NCI-H1417 (cell line): ENCODE measurements at places on chromosomes 16 and 17.

DNA sequence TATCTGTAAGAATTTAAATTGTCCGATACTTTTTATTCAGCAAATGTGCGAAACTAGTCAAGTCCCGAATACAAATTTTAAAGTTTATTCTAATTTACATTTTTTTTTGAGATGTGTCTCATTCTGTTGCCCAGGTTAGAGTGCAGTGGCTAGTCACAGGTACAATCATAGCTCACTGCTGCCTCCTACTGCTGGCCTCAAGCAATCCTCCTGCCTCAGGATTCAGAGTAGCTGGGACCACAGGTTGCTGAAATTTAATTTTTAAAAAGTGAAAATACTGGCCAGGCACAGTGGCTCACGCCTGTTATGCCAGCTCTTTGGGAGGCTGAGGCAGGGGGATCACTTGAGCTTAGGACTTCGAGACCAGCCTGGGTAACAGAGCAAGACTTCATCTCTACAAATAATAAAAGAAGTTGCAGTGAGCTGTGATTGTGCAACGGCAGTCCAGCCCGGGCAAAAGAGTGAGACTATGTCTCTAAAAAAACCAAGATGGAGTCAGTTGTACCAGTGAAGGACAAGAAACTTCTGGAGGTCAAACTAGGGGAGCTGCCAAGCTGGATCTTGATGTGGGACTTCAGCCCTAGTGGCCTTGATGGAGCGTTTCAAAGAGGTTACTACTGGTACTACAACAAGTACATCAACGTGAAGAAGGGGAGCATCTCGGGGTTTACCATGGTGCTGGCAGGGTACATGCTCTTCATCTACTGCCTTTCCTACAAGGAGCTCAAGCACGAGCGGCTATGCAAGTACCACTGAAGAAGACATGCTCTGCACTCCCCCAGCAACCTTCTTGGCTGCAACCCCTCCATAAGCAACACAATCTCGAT lies 5.6 kb downstream of the POLG2 start:
- no peak for DNase-seq

DNA sequence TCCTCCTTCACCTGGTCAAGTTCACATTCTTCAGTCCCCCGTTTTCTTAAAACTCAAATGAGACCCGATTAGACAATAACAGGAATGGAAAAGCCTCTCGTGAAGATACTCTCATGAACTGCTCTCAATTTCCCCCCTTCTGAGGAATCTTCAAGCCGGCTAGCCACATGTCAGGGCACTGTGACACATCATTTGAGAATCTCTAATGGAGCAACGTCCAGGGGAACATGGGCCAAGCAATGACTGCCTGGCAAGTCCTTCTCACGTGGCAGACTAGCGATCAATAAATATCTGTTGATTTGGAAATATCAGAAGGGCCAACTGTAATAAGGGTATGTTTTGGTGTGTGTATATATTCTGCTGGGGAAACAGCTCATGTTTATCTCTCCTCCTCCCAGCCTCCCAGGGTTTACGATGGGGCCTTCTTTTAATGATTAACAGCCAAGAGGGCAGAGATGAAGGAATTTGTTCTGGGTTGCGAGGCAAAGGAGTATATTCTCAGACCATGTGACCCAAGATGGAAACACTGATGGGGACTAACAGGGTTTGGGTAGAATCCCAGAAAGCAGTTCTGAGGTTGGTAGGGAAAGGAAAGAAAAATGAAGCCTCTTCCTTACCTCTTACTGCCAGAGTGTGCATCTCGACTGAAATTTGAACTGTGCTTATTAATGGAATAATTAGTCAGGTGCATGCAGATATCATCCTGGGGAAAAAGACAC lies 21.4 kb downstream of the TTLL6 start:
- DNase-seq = no peak

GRCh38 chr16:50298075-50298460 lies 31.7 kb downstream of the ADCY7 start:
- DNase-seq = no peak

- no peak for DNase-seq
Measured at GRCh38 chr16:26491101-26491670, 575.5 kb upstream of the C16orf82 start.

DNA sequence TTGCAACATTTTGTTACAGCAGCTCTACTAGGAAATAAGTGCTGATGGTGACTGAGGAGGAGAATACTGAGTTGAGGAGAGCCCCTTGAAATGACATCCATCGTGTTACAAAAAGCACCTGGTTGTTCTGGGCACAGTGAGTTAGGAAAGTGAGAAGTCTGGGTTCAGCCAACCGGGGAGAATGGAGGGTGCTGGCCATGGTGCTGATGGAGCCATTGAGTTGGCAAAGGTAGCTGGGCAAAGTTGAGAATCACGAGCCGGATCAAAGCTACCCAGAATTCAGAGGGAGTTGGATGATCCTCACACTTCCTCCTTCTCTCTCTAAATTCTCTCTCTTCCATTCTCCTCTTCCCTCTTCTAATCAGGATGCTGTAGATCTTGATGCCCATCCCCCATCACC lies 35.0 kb upstream of the ASIC2 start:
- DNase-seq = no peak

GRCh38 chr17:46817151-46817900 lies 1.2 kb downstream of the WNT3 start:
- DNase-seq = no peak

- no peak for DNase-seq
Measured at GRCh38 chr16:57304169-57305061, 19.9 kb upstream of the PLLP start.

DNA sequence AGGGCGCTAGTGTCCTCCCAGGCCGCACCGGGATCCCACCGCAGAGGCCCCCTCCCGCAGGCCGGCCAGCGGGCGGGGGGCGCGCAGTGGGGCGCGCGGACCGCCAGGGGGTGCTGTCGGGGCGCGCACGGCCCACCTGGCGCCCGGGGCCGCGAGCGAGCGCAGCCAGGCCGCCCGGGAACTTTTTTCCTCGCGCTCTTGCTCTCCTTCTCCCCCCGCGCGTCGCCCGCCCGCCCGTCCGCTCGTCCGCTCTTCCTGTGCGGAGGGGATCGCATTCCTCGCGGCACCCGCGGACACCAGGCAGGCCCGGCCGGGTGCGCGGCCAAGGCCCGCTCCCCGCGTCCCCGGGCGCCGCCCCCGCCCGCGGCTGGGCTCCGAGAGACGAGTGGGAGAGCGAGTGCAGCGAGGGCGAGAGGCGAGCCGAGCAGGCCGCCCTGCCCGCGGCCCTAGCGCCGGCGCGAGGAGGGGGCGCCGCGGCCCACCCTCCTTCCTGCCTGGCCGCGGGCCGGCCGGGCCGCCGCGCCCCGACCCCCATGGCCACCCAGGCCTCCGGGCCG lies at the start of gene RAI1:
Gene RAI1, plus strand, starts transcription at position 272 of the 557 bp plus-strand sequence. CDS start 111,491 bp downstream, outside the sequence.
- peak; percentile 81 for DNase-seq

DNA sequence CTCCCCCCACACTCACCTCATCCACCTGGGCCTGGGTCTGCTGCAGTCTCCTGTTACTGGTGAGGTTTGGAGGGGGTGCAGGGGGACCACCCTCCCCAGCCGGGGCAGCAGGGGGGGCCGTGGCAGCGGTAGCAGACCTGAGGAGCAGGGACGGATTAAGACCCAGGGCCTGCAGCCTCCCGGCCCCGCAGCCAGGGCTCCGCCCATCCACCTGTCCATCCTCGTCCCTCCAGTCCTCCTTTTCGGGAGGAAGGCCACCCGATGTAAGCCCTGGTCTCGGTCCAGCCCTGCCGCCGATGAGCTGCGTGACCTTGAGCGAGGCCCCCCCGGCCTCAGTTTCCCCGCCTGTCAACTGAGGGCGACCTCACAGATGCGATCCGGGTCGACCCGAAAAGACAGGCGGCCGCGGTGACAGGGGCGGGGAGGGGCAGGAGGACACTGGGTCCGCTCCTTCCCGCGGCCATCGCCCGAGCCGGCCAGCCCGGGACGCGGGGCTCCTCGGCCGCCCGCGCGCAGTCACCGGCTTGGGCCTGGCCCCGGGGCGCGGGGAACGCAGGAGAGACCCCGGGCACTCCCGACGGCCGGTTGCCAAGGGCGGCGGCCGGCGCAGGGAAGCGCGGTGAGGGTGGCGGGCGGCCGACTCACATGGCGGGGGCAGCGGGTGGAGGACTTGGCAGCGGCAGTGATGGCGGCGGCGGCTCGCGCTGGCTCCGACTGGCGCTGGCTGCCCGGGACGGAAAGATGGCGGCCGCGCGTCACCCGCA lies at the start of gene VAMP2:
Gene VAMP2, minus strand, starts transcription at position 716 of the 764 bp plus-strand sequence. Its CDS starts 69 bp downstream, at position 647.
- peak; percentile 60 for DNase-seq

DNA sequence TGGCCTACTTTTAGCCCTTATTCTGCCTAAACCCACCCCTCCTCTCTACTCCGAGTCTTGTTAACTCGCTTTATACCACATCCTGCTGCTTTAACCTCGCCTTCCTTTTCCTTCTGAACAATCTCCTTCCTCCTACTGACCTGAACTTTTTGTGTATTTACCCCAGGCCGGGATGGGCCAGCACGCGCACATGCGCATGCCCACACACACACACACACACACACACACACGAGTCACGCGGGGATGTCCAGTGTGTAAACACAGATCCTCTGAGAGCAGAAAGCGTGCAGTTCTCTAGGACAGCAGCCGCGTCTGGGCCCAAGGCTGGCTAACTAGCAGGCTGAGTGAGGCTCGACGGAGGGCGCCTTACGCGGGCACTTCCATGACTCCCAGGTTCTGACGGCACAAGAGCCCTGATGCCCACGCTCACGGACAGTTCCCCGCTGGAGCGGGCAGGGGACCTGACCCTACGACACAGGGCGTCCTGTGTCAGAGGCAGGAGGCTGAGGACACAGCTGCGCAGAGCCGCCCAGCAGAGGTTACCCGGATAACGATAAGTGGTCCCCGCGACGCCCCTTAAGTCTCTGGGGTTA lies 610 bp downstream of the PIK3R5 start:
- no peak for DNase-seq

- DNase-seq = no peak
Measured at GRCh38 chr16:58421529-58421928, 29.3 kb downstream of the GINS3 start.

DNA sequence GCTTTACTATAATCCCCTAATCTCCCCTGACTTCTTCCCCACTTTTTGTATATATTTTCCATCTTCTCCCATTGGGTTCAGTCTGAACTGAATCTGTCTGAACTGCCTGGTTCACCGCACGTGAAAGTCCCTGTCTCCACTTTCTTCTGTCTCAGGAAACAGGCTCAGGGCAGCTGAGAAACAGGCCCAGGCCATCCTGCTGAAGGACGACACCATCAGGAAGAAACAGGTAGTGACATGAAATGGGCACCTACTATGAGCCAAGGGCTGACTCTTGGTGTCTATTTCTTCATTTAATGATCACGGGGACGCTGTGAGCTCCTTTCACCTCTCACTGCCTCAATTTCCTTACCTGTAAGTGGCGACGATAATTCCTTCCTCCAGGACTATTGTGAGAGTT lies 90.5 kb upstream of the HSBP1 start:
- DNase-seq = no peak

- no peak for DNase-seq
Measured at GRCh38 chr16:11248133-11248532, 7.9 kb downstream of the SOCS1 start.

GRCh38 chr17:66960613-66961012 lies 3.9 kb upstream of the CACNG4 start:
- no peak for DNase-seq

GRCh38 chr16:85245307-85246172 lies 133.3 kb upstream of the CIBAR2 start:
- peak; percentile 34 for DNase-seq

GRCh38 chr17:35001549-35001948 lies 21.2 kb downstream of the LIG3 start:
- no peak for DNase-seq

GRCh38 chr16:47847220-47847970 lies 308.4 kb downstream of the ABCC12 start:
- no peak for DNase-seq

- DNase-seq = peak; percentile 79
Measured at GRCh38 chr16:57859331-57859730, 57.0 kb upstream of the KIFC3 start.

GRCh38 chr16:84340325-84341040 lies 27.9 kb upstream of the ATP2C2 start:
- no peak for DNase-seq

GRCh38 chr16:67229906-67230808 lies 3.2 kb downstream of the TMEM208 start:
- DNase-seq = no peak

- DNase-seq = peak; percentile 99
Measured at GRCh38 chr16:3282730-3283542, at the start of gene ZNF263. Gene ZNF263 (plus strand): TSS chr16:3283491. CDS start chr16:3283819, 328 bp downstream.

DNA sequence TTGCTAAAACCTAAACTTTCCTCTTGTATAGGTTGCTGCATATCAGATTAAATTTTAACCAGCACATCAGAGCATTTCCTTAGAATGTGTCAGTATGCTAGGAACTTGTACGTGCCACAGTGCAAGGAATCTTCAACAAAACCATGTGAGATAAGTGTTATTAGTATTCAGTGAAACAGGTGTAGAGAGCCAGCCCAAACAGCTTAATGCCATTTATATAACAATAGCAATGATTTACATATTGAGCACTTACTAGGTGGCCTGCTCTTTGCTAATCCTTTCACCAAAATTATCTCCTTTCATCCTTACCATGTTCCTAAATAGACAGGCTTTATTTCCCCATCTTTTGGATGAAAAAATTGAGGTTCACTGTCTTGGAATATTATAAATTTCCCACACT lies 485.7 kb downstream of the HS3ST4 start:
- DNase-seq = no peak

GRCh38 chr17:13522749-13523148 lies 79.0 kb downstream of the HS3ST3A1 start:
- DNase-seq = no peak
